ENCODE measurements at places on chromosomes 7 and 10.
A peak's percentile ranks its signal among the peaks of the same experiment; 100 is the strongest.

DNA sequence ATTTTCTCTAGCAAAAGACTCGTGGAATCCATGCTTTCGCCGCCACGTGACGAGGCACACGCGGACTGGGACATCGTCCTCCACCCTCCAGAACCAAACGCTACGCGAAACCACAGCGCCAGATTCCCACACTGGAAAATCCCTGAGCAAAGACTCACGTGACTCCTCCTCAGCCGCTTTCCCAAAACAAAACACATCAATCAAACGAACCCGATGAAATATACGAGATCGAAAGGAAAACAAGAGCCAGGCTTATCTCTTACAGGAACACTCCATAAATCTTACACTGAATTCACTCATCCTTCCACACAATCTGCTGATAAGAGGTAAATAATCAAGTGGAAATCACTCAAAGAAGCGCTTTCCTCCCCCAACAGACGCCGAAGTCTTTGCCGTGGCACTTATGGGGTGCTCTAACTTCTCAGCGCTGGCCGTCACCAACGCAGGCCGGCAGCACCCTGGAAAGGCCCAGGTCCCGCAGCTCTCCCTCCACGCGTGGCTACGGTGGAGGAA, 23.8 kb downstream of the DIP2C start:
- DNase-seq = no peak

GRCh38 chr10:122646511-122647382, 52.9 kb downstream of the C10orf120 start:
- DNase-seq = peak; percentile 30

- DNase-seq = no peak
Observed at GRCh38 chr7:123282181-123282580, 82.4 kb upstream of the SLC13A1 start.

DNA sequence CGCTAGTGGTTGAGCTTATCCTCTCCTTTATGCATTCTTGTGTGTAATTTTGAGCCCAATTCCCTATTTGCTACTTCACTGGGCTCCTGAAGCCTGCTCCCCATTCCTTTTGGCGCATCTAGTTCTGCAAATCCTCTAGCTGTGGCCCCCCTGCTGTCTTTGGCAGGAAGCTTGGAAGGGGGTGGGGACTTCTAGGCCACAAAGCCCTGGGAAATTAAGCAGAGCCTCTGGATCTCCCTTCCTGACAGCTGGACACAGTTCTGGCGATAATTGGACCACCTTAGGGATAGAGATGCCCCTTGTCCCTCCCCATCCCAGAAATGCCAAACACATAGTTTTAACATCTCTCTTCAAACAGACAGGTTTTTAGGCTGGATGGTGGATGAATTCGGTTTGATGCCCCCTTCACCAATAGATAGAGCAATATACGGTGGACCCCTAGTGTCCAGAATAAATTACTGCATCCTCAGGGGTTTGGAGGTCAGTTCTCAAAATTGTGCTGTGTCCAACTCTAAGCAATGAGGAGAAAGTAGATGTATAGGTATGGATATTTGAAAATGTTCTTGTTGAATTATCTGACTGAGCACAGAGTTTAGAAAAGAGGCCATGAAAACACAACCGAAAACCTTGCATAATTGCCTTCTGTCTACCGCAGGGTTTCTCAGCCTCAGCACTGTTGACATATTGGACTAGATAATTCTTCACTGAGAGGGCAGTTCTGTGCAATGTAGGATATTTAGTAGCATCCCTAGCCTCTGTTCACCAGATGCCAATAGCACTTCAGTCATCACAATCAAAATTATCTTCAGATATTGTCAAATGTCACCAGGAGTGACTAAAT, 75.5 kb downstream of the PAPSS2 start:
- peak; percentile 61 for DNase-seq

GRCh38 chr7:143516981-143517380, 39.3 kb downstream of the TAS2R41 start:
- no peak for DNase-seq
